ENCODE measurements at places on chromosomes 7 and 10. TPM values are rescaled to one million over a fixed set of nuclear protein-coding genes. Genes with fewer than 3 reads are reported as not detected.

DPYSL4 gene
- 19.6 TPM for total RNA-seq

GPR37 gene
- total RNA-seq = 0.95 TPM

PHKG1 gene
- not detected for total RNA-seq

TWIST1 gene
- 29.1 TPM for total RNA-seq

TPST1 gene
- 93.2 TPM for total RNA-seq

PRF1 gene
- not detected for total RNA-seq

TBRG4 gene
- total RNA-seq = 106 TPM

GJD4 gene
- not detected for total RNA-seq

ACBD7 gene
- total RNA-seq = 1.7 TPM

CARD11 gene
- 0.04 TPM for total RNA-seq

STEAP1B gene
- 1.1 TPM for total RNA-seq
